ENCODE measurements at places on chromosomes 7 and 10.

GRCh38 chr7:151941009-151941408 is 15.2 kb upstream of the GALNTL5 start:
- no peak for DNase-seq

DNA sequence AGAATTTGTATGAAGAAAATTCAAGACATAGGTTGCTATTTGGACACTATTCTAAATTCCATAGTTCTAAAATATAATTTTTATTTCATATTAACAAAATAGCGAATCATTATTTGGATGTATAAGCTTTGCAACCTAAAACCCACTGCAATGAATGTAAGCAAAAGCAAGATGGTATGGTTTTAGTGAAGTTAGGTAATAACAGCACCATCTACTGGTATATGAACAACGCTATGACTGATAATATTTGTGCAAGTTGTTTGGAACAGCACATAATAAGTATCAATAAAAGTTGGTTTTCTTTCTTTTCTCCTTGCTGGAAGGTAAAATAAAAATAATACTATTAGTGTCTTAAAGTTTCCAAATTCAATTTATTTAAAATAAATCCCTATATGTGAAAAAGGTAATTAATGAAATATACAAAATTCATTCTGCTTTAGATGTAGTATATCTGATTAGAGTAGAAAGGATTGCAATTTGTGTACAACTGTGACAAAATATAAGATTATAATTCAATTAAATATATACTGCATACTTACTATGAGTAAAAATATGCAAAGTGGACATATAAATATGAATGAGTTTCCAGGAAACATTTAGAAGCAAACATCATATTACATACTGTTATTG is 79.0 kb upstream of the LSM8 start:
- no peak for DNase-seq

GRCh38 chr10:113858541-113858940 is 4.1 kb downstream of the NHLRC2 start:
- DNase-seq = no peak

- DNase-seq = no peak
These were observed 110.9 kb downstream of the SGMS1 start for GRCh38 chr10:50512743-50513416.

GRCh38 chr7:151902311-151902710 is 25.4 kb upstream of the PRKAG2 start:
- no peak for DNase-seq

- DNase-seq = no peak
These were observed 68.7 kb downstream of the ARHGAP22 start for GRCh38 chr10:48536156-48536500.

- DNase-seq = no peak
These were observed 38.7 kb downstream of the RGS10 start for GRCh38 chr10:119503821-119504220.

DNA sequence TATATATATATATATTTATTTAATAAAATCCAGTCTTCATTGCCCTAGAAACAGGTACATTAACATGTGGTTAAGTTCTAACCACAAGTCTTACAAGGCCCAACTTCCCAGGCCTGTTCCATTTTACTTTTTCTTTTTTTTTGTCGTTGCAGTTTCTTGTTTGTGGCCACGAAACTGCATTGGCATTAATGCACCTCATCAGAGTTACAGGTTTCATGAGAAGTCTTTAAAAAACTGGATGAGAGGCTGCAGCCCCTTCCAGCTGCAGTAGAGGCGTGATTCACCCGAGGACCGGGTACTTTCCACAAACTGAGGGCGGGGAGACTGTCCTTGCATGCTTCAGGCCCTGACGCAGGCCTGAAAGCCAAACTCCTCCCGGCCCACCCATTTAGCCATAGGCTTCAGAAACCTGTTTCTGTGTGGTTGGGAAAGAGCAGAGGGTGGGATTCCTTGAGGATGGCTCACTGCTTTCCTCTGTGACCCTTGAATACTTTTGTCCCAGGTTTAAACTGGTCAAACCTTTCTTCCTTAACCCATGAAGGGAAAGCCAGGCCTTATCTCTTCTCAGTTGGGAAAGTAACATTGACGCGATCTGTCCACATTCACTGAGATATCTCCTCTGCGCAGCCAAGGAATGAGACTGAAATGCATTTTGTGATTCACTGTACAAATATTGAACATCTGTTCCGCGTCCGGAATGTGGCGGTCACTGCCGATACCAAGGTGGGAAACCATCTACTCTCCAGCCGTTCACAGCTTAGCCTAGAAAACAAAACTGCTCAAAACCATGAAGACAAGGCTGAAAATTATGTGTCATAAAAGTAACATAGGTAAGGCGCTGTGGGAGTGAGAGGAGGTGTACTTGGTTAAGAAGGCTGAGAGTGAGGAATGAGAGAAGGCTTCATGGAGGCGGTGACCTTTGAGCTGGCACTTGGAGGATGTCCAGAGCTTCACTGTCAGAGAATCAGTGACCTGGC is 311.7 kb downstream of the GATA3 start:
- peak; percentile 42 for DNase-seq

DNA sequence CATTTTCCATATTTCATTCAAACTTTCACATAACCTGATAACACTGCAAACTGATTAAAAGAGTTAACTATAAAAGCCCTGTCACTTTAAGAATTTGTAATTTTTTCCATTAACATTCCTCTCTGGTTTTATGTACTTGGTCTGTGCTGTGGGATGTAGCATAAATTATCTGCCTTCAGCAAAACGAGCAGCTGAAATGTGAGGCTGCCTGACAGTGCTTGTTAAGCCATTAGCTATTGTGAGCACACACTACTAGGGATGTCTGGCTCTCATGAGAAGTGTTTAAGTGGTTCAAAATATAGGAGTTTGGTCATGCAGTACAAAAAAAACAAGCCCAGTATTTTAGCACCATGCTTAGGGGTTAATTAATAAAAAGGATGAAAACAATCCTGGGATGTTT is 63.0 kb downstream of the HOXA1 start:
- DNase-seq = no peak

- peak; percentile 60 for DNase-seq
These were observed 4.1 kb downstream of the IMPDH1 start for GRCh38 chr7:128405471-128406313.

DNA sequence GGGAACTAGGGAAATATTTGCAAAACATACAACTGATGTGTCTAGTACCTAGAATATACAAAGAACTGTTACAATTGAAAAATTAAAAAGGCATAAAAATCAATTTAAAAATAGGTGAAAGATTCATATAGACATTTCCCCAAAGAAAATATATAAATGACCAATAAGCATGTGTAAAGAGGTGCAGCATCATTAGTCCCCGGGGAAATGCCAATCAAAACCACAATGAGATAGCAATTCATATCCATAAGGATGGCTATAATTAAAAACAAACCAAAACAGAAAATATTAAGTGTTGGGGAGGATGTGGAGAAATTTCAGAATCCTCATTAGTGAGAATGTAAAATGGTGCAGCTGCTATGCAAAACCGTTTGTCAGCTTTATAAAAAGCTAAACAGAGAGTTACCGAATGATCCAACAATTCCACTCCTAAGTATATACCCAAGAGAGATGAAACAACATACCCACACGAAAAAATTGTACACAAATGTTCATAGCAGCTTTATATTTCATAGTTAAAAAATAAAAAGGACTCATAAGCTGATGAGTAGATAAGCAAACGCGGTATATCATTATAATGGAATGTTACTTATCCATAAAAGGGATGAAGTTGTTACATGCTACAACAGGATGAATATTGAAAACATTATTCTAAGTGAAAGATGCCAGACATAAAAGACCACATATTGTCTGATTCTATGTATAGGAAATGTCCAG is 210.1 kb upstream of the INHBA start:
- no peak for DNase-seq

DNA sequence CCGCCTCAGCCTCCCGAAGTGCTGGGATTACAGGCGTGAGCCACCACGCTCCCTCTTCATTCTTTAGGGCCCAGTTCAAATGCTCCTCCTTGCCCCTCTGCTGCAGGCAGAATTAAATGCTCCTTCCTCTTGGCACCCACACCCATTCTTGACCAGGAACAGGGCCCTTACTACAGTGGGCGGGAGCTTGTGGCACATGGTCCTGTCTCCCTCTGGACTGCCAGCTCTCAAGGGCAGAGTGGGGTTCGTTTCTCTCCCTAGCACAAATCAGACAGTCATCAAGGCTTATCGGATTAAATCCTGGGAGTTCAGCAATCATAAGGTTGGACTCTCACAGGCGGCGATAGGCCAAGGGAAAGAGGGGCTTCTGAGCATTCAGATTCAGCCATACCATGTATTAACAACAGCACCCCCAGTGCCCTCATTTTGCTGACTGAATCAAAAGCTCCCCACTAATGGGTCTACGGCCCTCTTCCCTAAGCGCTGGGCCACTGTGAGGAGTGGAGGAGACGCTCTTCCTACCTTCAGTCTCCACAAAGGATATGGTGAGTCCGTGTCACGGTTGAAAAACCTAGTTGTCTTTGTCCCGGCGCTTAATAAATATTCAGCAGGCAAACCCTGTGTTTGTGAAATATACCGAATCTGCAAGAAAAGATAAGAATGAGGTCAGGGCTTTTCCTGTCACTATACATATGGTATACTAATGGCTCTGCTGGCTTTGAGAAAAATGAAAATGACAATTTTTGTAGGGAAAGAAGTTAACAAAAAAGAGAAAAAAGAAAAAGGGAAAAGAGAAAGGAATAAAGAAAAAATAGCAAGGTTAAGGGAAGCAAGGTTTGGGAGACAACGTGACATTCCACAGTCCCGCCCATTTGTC is 107.4 kb downstream of the CLEC2L start:
- DNase-seq = no peak

DNA sequence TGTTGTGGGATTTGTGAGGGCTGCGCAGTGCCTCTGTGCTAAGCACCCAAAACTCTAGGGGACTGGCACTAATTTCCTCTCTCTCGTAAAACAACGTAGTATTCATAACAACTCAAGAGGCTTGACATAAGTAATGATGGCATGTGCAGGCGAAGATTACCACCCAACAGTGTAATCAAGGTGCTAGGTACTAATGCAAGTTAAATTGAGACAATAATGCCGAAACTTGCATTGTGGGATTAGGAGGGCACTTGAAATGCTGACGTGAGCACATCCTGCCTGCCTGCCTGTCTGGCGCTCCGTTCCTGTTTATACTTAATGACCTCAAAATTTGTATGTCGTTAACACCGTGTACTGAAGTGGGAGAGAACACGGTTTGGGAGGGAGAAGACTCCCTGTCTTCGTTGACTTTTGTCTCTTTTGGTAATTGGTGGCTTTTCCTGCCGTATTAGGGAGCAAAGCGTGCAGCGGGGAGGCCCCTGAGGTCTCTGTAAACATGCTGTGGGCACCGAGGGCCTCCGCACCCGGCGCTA is 139.0 kb downstream of the MGMT start:
- no peak for DNase-seq

- no peak for DNase-seq
These were observed 136.0 kb upstream of the WDR11 start for GRCh38 chr10:120715171-120715570.

DNA sequence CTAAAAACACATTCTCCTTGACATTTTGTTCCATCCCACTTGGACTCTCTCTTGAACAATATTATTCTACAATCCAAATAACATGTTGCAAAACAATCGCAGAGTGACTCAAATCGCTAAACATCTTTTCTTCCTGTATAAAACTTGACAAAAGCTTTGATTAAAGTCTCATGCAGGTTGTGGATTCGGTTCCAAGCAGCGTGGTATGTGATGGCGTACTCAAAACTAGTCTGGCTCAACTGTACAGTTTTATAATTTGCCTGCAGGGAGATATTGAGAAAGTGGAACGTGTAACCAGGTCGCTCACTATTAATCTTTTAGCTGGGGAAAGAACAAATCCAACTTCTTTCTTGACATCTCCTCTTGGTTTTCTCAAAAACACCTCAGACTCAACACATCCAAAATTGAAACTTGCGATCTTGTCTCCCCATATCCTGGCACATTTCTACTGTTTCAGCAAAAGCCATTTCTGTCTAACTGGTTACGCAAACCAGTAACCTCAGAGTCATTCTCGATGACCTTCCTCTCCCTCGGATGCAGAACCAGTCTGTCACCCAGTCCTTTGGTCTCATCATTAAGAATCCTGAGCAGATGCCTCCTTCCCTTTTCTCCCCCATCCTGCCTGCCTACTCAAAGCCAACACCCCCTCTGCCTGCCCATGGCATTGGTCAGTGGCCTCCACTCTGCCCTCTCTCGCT is 100.1 kb downstream of the CACNB2 start:
- DNase-seq = no peak

DNA sequence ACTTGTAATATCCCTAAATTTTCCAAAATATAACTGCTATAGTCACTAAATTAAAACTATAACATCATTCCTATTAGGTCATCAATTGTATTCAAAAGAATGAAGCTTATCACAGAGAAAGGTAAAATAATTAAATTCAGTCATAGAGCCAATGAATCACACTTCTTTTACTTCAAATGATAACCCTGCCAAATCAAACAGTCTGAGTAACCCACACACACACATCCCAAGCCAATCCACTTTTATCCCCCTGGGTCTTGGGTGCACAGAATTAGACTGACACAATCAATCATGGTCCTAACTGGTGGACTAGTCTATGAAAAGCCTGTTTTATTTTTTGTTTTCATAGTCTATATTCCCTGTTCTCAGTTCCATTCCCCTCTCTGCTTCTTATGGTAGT is 25.6 kb downstream of the CTNNA3 start:
- DNase-seq = no peak

- no peak for DNase-seq
These were observed 57.9 kb upstream of the FAM133B start for GRCh38 chr7:92648067-92648466.

DNA sequence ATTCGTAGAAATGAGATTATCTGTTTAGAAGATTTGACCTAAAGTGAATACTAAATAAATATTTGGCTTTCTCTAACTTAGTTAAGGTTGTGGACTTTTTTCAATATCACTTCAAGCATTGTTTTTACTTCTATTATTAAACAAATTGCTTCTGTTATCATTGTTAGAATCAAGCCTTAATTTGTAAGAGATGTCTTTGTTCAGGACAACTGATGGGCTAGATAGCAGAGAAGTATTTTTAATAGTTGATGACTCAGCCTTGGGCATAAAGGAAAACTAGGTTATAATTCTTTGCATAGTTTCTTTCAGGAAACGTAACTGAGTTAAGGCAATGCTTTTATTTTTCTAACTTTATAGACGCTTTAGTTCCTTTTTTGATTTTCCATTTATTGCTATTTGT is 128.8 kb upstream of the SMIM30 start:
- no peak for DNase-seq
